Glomerular endothelial cell (primary cell): ENCODE measurements at places on chromosomes 7 and 10. TPM values are rescaled to one million over a fixed set of nuclear protein-coding genes. Genes with fewer than 3 reads are reported as not detected.

The C10orf67 gene
- not detected in 2 replicates for total RNA-seq

The TMEM176B gene
- total RNA-seq: not detected in 2 replicates

The CASD1 gene
- 9.9 and 16.0 TPM in 2 replicates for total RNA-seq

The EBLN1 gene
- not detected in 2 replicates for total RNA-seq

The DLX6 gene
- total RNA-seq: not detected in 2 replicates
